ENCODE measurements at places on chromosomes 3 and 15.

DNA sequence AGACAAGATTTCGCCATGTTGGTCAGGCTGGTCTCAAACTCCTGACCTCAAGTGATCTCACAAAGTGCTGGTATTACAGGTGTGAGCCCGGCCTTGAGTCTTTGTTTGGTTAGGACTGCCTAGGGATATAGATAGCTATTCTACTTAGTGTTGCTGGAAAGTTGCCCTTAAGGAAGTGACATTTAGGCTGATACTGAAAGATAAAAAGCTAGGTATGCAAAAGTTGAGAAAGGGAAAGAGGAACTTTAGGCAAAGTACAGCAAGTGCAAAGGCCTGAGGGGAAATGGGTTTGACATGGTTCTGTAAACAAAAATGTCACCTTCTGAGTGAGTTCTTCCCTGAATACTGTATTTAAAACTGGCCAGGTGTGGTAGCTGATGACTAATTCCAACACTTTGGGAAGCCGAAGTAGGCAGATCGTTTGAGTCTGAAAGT is 111.5 kb downstream of the ZNF609 start:
- no peak for DNase-seq

DNA sequence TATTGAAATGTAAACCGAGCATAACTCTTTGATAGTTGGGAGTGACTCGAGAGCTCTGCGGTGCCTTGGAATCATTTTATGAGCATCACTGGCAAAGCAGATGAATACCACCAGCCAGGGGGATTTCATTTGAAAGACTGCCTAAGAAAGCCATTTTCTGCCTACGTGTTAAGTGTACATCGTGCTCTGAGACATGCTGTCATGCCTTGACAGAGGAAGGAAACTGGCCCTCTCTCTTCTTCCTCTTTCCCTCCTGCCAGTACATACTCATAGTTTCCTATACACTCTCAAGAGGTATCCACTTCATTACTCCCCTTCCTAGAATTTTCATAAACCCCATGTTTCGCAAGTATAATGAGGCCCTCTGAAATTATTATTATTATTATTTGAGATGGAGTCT is 8.8 kb downstream of the BCL2A1 start:
- no peak for DNase-seq

- no peak for DNase-seq
Observed at GRCh38 chr3:111729087-111729846, 129.8 kb upstream of the PHLDB2 start.

GRCh38 chr3:155189478-155189877 is 104.0 kb downstream of the STRIT1 start:
- DNase-seq: no peak

GRCh38 chr3:150743508-150743907 is 19.5 kb downstream of the SIAH2 start:
- no peak for DNase-seq

DNA sequence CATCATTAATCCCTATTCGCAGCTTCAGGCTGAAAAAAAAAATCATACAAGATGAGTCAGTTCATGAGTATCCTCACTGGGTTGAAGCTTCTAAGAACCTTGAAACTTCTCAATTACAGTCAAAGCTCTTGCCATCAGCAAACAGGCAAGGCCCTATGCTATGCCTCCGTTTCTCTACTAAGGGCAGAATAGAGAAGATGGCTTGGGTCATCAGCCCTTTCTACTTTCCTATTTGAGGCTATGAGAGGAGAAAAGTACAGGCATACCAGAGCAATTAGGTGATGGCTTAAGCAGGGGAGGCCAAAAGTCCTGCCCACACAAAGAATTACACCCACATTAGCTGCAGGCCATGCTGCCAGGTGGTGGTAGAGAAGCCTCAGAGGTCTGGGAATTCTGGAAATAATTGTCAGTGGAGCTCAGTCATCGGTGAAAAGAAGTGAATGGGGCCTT is 89.0 kb downstream of the MRPL46 start:
- no peak for DNase-seq

DNA sequence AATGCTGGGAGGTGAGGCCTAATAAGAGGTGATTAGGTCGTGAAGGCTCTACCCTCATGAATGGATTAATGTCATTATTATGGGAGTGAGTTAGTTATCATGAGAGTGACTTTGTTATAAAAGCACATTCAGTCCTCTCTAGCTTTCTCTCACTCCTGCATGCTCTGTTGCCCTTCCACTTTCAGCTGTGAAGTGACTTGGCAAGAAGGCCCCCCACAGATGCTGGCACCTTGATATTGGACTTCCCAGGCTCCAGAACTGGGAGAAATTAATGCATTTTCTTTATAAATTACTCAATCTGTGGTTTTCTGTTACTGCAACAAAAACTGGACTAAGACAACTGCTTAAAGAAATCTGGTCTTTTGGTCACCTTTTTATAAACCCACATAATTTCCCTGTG is 144.3 kb downstream of the FBN1 start:
- DNase-seq: no peak

DNA sequence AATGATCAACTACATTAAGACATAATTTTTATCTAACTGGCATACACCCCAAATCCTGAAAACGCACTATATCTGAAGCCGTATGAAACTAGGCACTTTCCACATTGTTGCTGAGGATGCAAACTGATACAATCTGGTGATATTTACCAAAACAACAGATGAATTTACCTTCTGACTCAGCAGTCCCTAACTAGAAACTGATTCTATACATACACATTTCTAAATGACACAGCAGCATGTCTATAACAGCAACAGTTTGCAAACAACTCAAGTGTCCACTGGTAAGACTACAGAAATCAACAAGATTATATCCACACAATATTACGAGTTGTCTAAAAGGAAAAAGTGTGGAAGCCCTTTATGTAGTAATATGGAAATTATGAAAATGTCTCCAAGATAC is 22.9 kb downstream of the SECISBP2L start:
- no peak for DNase-seq

GRCh38 chr3:124928333-124929202 is 6.0 kb downstream of the MUC13 start:
- DNase-seq: peak; percentile 74

GRCh38 chr15:59074607-59075006 is 30.3 kb upstream of the CCNB2 start:
- DNase-seq: no peak

GRCh38 chr15:82572311-82572710 is 32.1 kb upstream of the RPS17 start:
- DNase-seq: no peak

DNA sequence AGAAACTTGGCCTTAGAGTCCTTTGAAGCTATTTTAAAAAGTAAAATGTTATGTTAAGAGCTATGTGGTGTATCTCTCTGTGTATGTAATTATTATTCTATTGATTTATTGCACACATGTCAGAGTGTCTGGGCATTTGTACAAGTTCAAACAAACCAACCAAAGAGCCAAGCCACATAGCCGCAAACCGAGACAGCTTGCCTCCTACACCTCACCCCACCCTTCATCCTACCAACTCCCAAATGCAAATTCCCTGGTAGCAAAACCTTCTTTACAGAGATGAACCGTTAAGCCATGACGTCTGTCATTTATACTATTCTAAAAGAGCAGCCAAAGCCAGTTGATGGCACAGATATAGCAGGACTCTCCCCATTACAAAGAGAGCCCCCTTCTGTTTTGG is 332.3 kb downstream of the ERC2 start:
- DNase-seq: no peak

- DNase-seq: no peak
Observed at GRCh38 chr15:67409175-67409574, 111.8 kb upstream of the C15orf61 start.
